Panc1 (cell line): ENCODE measurements at places on chromosomes 7 and 10. TPM values are rescaled to one million over a fixed set of nuclear protein-coding genes. Genes with fewer than 3 reads are reported as not detected.

HKDC1 gene
- 1.1 TPM for total RNA-seq

TEX36 gene
- total RNA-seq, result not detected

UCN3 gene
- total RNA-seq, result not detected

CCDC172 gene
- total RNA-seq, result not detected

ANKRD2 gene
- 0.98 TPM for total RNA-seq

SLC18A2 gene
- total RNA-seq, result not detected

LRIT2 gene
- not detected for total RNA-seq

TRIM50 gene
- total RNA-seq, result not detected

HMX3 gene
- 15.2 TPM for total RNA-seq
